ENCODE measurements at places on chromosomes 4 and X.

DNA sequence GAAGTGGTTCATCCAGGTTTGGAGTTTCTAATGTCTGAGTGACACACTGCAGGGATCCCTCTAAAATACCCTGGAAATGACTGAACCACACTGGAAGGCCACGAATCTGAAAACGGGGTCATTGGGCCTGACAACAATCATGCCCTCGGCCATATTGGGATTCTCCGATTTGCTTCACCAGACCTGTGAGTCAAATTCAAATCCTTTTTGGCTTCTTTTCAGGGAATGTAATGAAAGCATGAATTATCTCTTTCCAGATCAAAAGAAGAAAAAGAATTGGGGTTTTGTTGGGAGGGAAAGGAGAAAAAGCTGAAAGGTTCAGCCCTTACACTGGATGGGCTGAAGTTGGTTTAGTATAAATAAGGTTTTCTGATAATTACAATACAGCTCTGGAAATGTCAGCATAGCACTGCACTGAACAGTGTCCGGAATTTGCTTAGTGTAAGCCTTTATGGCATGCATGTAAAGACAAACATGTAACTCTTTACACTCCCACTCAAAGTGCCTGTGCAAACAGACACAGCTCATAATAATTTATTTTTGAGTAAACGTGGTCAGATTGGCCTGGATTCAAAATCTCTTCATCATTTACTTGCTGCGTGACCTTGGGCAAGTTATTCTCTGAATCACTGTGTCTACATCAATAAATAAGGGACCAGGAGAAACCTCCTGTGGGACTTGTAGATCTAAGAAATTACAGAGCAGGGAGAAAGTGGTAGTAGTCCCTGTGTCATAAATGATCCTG, 21.4 kb downstream of the CT47C1 start:
- no peak for DNase-seq

DNA sequence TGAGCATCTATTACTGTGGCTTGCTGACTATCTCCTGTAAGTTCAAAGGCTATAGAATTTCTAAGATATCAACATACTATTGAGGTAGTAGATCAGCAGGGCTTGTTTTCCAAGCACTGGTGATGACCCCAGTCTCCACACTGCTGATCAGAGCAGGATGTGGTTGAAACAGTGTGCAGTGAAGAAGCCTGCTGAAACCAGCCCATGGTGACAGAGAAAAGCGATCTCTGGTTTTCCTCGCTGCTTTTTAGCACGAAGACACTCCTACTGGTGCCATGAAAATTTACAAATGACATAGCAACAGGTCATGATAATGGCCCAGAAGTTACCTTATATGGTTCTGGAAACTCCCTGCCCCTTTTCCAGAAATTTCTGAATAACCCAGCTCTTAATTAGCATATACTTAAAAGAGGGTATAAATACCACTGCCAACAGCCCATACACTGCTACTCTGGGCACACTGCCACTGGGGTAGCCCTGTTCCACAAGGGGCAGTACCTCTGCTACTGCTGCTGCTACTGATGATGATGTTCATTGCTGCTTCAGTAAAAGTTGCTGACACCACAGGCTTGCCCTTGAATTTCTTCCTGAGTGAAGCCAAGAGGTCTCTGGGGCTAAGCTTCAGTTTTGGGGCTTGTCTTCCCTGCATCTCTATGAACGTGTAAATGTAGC, 1689.5 kb upstream of the PCDH10 start:
- peak; percentile 19 for DNase-seq

DNA sequence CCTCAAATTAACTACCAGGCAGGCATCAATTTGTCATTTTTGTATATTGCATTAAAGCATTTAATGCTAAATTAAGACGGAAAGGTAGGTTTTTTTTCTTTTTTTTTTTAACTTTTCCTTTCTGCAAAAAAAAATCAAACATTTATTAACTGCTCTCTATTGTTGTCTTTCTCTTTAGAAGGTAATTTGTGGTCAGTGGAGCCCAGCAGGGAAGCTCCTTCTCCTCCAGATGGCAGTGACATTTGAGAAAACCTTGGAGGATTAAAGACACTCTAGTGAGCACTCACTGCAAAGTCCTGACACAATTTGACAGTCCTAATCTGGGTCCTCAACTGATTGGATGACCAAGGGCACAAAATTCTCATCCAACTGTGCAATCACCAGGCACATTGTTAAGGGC, 102.4 kb downstream of the SLIT2 start:
- no peak for DNase-seq

- peak; percentile 47 for DNase-seq
Measured at GRCh38 chrX:19721726-19722370, 165.6 kb downstream of the SH3KBP1 start.

DNA sequence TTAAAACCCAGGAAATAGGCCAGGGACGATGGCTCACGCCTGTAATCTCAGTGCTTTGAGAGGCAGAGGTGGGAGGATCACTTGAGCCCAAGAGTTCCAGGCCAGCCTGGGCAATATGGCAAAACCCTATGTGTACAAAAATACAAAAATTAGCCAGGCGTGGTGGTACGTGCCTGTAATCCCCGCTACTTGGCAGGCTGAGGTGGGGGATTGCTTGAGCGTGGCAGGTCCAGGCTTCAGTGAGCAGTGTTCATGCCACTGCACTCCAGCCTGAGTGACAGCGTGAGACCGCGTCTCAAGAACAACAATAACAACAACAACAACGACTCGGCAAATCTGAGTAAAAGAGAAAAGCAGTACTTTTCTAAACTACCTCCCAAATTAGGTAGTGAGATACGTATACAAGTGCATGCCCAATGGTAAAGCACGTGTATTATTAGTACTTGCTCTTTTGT, 13.0 kb upstream of the NDUFC1 start:
- DNase-seq, result no peak

- no peak for DNase-seq
Measured at GRCh38 chr4:157957905-157958304, 214.9 kb downstream of the GASK1B start.
